Mesothelial cell of epicardium (in vitro differentiated cells): ENCODE measurements at places on chromosomes 6 and 20. TPM values are rescaled to one million over a fixed set of nuclear protein-coding genes. Genes with fewer than 3 reads are reported as not detected.

DNA sequence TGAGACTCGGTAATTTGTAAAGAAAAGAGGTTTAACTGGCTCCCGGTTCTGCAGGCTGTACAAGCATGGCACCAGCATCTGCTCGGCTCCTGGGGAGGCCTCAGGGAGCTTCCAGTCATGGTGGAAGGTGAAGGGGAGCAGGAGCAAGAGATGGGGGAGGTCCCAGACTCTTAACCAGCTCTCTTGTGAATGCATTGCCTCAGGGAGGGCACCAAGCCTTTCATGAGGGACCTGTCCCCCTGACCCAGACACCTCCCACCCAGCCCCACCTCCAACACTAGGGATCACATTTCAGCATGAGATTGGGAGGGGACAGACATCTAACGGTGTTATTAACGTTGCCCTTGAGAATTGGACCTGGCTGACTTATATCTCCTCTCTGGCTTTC, 68.6 kb downstream of the PTPN1 start:
- DNase-seq: no peak

DNA sequence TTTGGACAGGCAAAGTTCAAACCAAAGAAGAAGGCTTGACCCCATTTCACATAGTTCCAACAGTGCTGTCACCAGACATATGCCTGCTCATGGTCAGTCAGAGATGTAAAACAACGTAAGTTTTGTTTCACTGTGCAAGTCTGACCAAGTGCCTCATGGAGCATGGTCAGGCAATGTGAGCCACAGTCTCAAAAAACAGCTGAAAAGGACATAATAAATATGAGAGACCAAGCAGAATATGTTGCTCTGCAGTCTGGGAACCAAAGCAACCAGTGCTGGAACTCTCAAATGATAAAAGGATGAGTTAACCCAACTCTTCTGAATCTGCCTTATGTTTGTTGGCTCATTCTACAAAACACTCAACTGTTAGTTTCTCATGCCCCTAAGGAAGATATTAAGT, 39.9 kb upstream of the DST start:
- no peak for DNase-seq

- peak; percentile 53 for DNase-seq
Measured at GRCh38 chr6:44128020-44128917, 915 bp downstream of the TMEM63B start.

DNA sequence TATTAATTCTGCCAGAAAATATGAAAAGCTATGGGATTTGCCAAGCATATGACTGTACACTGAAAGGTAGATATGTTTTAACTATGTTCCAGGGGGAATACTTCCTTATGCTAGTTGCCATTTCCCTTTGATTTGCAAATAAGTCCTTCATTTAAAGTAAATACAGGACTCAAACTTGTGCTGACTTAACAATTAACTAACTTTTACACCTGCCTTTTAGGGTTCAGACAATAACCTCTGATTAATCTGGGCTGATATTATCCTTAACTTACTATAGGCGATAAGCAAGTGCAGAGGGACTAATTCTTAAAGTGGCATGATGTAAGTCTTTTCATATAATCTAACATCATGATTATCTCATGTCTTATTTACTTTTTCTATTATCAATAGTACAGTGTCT, 143.1 kb downstream of the AHI1 start:
- DNase-seq: no peak

Gene NXT1
- 23.7 to 25.5 TPM (median 24.8 TPM) in 3 replicates for total RNA-seq

- no peak for DNase-seq
Measured at GRCh38 chr6:112842330-112842685, 495.2 kb downstream of the RFPL4B start.

DNA sequence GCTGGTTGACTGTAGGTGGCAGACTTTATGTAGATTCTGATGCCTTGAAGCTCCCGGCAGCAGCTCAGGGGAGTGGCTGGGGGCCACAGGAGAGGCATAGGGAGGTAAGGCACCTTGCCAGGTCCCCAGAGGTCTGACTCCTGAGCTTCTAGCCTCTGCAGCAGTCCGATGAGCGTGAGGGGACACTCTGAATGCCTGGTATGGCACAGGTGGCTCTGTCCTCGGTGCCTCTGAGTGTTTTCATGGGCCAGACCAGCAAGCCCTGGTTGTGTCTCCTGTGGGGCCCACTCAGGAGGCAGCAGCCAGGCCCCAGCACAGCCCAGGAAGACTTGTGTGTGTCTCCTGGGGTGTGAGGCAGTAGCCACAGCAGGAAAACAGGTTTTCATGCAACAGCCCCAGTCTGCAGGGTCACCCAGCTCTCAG, 39.7 kb upstream of the IRF4 start:
- DNase-seq: no peak

DNA sequence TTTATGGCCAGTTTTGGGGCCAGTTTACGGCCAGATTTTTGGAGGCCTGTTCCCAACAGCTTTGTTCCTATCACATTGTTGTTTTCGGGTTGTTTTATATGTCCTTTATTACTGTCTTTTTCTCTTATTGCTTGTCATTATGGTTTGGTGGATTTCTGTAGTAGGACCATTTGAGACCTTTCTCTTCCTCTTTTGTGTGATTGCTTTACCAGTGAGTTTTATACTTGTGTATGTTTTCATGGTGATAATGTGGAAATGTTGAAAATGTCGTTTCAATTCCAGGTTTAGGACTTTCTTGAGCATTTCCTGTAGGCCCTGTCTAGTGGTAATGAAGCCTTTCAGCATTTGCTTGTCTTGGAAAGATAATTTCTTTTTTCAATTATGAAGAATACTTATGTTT, 17.8 kb downstream of the HLA-B start:
- no peak for DNase-seq

DNA sequence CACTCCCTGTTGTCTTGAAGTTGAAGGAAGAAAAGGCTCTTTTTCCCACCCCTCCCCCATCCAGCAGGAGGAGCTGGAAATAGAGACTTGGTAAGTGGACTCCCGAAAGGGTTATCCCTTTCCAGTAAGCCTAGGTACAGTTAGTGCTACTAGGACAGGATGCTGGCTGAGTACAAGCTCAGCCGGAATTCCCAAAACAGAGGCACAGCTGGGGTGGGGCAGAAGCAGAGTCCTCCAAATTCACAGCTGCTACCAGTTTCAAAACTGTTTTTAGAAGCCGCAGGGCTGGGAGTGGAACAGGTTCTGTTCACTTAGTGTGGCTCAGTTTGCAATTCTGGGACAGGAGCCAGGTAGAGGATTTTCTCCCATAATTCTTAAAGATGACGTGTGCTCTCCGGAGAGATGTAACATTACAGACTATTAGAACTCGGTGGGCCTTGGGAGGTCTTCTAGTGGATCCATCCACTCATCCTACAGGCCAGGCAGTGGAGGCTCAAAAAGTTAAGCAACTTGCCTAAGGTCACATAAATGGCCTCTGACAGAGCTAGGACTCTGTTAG, 19.0 kb upstream of the UTRN start:
- peak; percentile 59 for DNase-seq

Gene TRIM15
- not detected in 3 replicates for total RNA-seq

Gene TRIM40
- not detected in 3 replicates for total RNA-seq

DNA sequence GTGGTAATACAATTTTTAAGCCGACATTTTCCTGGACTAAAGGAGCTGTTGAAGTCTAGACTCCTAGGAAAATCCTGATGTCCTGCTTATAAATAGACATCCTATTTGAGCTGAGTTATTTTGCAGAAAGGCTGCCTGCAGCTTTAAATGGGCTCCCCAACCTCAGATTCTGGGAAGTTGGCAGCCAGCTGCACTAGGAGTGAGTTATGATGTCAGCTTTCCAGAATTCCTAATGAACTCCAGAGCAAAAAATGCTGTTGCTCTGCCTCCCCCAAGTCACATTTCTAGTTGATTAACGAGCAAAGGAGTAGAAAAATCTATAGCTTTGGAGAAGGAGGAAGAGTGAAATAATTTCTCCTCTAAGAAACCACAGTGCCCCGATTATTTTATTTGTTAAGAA, 346.3 kb upstream of the SULF2 start:
- DNase-seq: no peak

DNA sequence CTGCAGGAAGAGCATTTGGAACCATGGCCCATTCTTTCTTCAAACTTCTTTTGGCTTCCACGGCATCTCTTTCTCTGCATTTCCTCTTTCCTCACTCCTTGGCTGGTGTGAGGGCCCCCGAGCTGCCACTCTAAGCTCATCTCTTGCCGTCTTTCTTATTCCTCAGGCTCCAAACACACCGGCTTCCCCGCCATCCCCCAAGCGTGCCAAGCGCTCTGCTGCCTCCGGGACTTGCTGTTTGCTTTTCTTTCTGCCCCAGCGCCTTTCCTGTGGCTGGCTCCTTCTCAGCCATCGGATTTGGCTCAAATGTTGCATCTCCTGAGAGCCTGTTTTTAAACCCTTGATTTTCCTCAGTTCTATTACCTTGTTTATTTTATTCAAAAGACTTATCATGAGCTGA, 172.7 kb downstream of the PACRG start:
- DNase-seq: no peak

DNA sequence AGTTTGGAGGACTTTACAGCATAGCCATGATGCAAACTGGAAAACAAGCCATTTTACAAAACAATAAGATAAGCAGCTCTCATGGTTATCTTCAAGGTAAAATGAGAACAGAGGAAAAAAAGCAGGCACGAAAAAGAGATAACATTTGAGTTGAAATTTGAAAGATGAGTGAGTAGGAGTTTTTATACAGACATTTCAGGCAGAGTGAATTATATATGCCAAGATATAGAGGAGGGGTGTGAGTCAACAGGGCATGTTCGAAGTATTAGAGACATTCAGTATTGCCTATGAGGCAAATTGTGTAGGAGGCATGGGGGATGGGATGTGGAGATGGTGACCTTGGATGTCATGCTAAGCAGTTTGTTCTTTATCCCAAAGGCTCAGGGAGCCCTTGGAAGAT, 240.5 kb upstream of the MAN1A1 start:
- no peak for DNase-seq

- no peak for DNase-seq
Measured at GRCh38 chr20:24043294-24043693, 54.7 kb upstream of the GGTLC1 start.

DNA sequence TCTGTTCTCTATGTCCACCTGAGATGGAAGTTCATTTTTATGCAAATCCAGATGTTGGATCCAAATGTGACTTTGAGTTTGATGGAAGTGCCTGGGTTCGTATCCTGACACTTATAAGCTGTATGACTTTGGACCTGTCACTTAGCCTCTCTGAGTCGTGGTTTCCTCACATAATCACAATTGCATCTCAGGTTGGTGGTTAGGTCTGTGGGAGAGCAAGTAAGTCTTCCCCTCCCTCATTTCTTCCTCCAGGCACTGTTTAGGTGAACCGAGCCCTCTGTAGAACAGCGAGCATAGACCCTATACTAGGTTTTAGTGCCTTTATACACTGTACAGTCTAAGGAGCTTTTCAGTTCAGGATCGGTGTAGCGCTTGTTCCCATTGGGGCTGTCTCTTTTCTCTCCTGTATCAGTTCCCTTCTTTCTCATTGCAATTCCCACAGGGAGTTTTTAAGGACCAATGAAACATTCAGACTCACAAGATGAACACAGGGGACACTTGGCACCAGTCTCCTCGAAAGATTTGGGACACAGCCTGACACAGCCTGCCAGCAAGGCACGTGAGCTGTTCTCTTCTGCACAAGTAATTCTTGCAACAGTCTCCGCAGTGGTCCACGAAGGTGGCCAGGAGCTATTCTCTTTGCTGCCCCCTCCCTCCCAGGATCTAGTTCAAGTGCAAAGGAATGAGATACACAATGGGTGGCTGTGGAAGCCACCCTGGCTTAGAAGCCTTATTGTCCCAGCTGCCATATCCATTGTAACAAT, 11.8 kb downstream of the TOX2 start:
- DNase-seq: no peak

Gene EIF2S2
- total RNA-seq: 45.5 to 46.7 TPM (median 46.1 TPM) in 3 replicates

DNA sequence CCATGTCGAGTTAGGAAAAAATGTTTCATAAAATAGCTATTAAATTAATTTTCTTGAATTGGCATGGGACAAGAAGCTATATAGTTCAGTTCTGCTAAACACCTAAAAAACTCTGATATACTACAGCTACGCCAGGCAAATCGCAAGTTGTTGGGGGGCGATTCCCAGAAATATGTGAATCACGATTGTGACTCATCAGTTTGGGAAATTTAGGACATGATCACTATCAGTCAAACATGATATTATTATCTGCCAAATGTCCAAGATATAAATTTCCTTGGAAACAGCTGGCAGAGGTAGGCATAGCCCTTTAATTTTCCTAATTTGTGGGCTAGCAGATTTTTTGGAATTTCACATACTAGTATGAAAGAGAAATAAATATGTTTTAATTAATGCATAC, 123.6 kb downstream of the ATXN1 start:
- no peak for DNase-seq

GRCh38 chr6:35083507-35083906, 57.6 kb downstream of the TCP11 start:
- no peak for DNase-seq

- no peak for DNase-seq
Measured at GRCh38 chr6:40077736-40078135, 143.5 kb upstream of the MOCS1 start.

DNA sequence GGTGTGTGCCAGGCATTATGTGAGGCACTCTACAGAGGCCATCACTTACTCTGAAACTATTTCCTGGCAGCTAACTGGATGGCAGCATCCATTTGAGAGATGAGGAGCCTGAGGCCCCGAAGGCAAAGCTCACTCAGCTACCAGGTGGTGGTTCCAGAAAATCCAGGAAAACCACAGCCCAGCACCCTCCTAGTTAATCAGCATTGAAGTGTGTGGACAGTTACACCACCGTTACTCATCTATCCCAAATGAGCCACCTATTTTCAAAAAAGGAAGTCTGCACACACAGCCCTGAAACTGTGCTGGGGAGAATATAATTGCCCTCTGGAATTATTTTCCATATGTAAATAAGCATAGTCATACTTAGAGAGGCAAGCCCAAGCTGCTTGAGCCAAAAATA, 67.4 kb downstream of the CNBD2 start:
- no peak for DNase-seq

DNA sequence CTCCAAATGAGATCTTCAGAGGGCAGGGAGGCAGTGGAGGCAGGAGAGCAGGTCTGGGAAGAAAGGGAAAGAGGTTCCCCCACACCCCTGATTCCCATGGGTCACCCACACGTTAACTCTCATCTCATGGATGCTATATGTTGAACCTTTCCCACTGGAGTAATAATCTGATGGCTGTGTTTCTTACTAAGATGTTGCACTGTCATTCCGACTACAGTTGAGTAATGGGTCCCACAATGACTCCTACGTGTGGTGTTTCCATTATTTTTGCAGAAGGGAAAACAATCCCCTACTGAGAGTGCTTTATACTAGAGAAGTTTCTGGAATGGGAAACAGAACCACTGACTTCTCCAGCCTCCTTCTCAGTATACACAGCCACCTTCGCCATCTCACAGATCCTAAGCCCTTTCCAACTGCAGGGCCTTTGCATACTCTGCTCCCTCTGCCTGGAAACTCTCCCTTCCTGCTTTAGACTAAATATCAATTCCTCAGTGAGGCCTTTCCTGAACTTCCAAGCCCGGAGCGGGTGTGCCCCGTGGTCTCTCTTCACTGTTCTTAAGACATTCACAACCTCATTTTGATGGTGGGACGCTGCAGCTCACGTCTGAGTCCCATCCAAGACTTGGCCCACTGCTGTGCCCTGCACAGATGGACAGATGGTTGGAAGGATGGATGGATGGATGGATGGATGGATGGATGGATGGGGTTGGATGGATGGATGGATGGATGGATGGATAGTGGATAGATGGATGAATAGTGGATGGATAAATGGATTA, 238.6 kb upstream of the PMEPA1 start:
- DNase-seq: no peak

Gene DZANK1
- total RNA-seq: 5.3 to 8.2 TPM (median 7.2 TPM) in 3 replicates

Gene CLVS2
- 0.11 to 0.27 TPM (median 0.24 TPM) in 3 replicates for total RNA-seq

GRCh38 chr6:41546475-41546865, 289 bp downstream of the FOXP4 start:
- DNase-seq: no peak

Gene SNX21
- 15.8 to 21.0 TPM (median 17.3 TPM) in 3 replicates for total RNA-seq

GRCh38 chr6:146709036-146709622, 110.4 kb downstream of the ADGB start:
- no peak for DNase-seq
